ENCODE measurements at places on chromosomes 16 and 17.

DNA sequence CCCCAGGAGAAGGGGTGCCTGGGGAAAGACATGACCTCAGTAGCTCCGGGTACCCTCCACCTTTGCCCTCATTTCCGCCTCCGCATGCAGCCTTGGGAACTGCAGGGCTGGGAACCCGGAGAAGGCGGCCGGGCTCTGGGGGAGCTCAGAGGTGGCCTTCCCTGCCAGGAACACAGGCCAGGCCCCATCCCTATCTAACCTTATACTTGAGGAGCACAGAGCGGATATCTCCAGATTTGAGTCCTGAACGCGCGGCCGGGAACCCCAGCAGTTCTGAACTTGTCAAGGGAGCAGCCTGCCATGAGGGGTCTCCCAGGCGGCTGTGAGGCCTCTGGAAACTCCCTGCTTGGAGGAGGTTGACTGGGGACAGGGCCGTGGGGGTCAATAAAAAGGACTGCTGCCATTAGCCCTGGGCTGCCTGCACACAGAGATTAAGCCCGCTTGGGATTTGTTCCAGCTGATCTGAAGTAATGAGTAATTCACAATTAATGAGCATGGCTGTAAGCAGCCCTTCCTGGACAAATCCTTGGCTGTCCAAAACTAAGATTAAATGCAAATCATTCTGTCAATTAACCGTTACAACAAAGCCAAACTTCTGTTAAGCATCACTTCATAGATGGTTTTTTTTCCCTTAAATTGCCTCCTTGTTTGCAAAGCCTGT is 26.3 kb upstream of the METRNL start:
- DNase-seq: peak; percentile 39

DNA sequence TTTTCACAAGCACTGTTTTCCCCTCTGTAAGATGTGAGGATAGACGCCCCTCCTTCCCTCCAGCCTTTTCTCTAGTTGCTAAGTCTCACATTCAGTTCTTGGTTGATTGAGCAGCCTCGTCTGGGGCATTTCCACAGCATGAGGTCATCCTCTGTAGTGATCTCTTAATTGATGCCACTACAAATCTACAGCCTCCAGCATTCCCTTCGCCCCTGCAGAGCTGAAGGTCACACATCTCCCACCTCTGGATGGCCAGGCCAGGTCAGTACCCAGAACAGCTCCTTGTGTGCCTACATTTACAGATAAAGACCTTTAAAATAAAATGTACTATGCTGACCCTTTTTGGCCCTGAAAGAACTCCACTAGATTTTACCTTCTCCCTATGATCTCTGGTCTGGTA is 32.5 kb upstream of the CDH11 start:
- peak; percentile 11 for DNase-seq

GRCh38 chr17:82090549-82091263 is 7.3 kb downstream of the FASN start:
- no peak for DNase-seq

DNA sequence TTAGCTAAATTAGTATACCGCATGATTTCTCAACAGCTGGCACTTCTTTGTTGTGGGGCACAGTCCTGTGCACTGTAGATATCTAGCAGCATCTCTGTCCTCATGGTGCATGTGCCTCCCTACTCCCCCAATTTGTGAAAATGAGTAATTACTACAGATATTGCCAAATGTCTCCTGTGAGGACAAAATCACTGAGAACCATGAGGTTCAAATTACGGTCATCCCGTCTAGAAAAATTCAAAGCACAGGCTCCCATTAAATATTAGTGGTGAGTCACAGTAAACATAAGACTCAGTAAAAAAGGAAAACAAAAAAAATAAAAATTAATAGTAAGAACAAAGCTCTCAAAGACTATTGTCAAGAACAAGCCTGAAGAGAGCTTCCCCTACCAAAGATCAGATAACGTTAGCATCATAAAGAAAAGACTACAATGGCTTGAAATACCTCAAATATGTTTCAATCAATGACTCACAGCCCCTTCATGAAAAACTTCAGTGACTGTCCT is 57.8 kb downstream of the STH start:
- DNase-seq: peak; percentile 73

DNA sequence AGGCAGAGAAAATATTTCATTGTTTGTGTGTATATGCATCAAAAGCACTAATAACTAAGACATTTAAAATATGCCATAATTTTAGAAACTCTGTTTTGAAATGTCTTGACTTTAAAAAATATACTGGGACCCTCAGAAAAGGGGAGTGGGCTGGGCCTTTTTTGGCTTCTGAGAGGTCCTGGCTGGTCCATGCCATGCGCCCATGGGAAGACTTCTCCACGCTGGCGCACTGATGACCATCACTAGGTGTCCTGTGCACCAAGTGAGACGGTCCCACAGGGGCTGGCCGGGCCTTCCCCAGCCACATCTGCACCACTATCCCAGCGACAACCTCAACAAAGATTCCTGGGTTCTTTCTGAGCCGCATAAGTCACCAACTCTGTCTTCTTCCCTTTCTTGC is 27.0 kb upstream of the WFIKKN2 start:
- DNase-seq: no peak

DNA sequence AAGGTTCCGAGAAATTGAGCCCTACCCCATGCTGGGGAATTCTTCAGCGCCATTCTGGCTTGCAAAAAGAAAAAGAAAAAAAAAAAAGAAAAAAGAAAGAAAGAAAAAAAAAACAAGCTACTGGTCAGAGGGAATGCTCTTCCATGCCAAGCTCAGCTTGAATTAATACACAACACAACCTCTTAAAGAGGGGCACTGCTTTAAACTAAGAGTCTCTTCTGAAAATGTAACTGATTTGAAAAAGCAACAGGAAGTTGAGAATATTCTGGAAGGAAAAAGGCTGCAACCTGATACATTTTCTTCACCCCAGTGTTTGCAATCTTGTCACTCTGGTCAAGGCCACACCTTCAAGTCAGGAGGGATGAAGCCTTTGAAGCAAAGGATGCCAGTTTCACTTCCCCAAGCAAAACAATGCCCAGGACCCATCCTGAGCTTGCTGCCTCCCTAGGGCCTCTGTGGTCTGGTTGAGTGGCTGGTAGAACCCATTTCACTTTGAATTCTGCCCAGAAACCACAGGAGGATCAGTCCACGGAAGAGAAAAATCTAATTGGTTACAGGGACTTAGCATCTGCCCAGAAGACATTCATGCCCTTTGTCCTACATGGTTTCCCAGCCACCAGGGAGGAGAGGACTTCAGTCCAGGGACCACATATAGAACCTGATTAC is 389.7 kb downstream of the SOX9 start:
- peak; percentile 54 for DNase-seq

GRCh38 chr17:13638855-13639458 is 37.2 kb upstream of the HS3ST3A1 start:
- DNase-seq: peak; percentile 44

- DNase-seq: peak; percentile 77
Measured at GRCh38 chr17:915538-916201, 63.9 kb downstream of the NXN start.

- DNase-seq: no peak
Measured at GRCh38 chr16:84967828-84968227, 43.5 kb downstream of the ZDHHC7 start.

DNA sequence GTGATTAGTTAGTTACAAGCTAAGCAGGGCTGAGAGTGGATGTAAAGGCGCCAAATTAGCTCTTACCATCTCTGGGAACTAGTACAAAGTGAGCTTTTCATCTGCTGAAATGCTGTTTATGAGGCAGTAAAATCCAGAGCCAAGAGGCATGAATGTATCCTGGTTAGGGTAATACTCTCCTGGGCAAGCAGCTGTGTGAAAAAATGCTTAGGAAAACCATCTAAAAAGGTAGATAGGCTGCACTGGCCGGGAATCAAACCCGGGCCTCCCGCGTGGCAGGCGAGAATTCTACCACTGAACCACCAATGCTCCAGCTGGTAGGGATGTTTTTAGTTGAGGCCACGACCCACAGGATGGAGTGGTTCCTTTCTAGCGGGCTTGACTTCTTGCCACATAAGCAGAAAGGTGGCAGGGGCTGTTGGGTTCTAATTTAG is 23.0 kb downstream of the VAC14 start:
- no peak for DNase-seq

- DNase-seq: no peak
Measured at GRCh38 chr16:51888016-51888415, 658.9 kb downstream of the TOX3 start.

DNA sequence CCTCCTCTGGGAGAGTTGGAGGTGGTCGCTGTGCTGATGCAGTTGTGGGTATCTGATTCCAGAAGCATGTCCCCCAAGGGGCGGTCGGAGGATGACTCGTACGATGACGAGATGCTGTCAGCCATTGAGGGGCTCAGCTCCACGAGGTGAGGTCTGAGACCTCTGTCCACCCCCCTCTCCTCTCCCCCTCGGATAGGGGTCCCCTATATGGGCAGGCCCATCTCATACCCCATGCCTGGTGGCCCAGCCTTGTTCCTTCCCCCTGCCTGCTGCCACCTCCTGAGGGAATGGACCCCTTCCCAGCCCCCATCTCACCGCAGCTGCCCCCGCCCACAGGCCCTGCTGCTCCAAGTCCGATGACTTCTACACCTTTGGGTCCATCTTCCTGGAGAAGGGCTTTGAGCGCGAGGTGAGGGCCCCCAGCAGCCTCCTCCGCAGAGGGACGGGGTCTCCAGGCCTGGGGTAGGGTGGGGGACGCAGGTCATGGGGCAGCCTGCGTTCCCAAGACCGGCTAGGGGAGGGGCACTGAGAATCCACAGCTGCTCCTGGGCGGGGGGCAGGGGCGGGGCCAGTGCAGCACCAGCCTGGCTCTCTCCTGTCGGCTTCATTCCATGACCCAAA is 39.2 kb downstream of the ADCY7 start:
- DNase-seq: no peak

GRCh38 chr17:8290043-8290442 is 1.6 kb downstream of the RANGRF start:
- no peak for DNase-seq

GRCh38 chr17:40095944-40096791 is 4.2 kb downstream of the NR1D1 start:
- no peak for DNase-seq

GRCh38 chr17:76523084-76524037 is 14.1 kb downstream of the CYGB start:
- no peak for DNase-seq

GRCh38 chr16:30893417-30893743 is 497 bp downstream of the BCL7C start:
- DNase-seq: no peak
